Right renal cortex interstitium (tissue), 3 donors: ENCODE measurements at places on chromosomes 2 and 18.

GRCh38 chr18:49185623-49186022, 234.9 kb upstream of the SMAD7 start:
- DNase-seq = no peak

DNA sequence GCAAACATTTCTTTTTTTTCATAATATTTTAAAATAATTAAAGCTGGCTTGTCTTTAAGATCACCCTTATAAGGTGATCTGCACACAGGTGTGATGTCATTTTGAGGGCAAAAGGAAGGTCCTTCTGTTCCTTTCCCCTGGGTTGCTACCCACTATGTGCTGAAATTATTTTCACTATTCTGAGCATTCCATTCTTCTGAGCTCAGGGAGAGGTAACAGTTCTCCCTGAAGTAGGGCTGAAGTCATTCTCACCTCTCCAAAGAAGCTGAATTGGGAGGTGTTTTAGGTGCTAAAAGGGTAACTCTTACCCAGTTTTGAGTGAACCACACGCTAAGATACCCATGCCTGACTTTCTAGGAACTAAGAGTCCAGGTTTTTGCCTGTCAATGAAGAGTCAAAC, 247.6 kb downstream of the SLC4A3 start:
- DNase-seq = no peak

DNA sequence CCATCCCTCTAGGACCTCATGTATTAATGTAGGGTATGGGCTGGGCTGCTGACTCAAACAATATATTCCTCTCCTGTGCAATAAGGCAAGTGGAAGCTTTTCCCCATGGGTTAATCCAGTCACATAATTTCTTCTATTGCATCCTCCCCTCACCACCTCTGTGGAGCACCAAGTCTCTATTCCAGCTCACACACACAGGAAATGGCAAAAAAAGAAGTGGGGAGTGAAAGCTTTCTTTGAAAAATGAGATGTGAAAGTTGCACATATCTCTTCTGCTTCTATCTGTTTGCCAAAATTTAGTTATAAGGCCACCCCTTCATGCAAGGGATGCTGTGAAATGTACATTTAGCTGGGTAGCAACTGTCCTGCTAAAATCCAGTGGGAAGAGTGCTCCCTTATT, 121.3 kb downstream of the CDC42EP3 start:
- no peak for DNase-seq

DNA sequence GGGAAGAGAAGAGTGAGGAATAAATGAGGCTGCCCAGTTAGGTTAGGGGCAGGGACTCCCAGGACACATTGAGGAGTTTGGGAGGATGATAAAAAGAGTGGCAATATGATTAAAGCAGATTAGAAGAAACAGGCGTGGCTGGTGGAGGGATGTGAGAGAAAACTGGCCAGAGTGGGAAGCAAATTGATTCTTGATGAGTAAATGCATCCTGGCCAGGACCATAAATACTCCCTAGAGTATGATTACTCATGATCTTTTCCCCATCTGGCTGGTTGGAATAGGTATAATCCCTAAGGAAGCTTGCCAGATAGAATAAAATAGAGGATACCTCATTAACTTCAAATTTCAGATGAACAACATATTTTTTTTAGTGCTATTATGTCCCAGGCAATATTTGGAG, 21.5 kb upstream of the DAW1 start:
- no peak for DNase-seq

DNA sequence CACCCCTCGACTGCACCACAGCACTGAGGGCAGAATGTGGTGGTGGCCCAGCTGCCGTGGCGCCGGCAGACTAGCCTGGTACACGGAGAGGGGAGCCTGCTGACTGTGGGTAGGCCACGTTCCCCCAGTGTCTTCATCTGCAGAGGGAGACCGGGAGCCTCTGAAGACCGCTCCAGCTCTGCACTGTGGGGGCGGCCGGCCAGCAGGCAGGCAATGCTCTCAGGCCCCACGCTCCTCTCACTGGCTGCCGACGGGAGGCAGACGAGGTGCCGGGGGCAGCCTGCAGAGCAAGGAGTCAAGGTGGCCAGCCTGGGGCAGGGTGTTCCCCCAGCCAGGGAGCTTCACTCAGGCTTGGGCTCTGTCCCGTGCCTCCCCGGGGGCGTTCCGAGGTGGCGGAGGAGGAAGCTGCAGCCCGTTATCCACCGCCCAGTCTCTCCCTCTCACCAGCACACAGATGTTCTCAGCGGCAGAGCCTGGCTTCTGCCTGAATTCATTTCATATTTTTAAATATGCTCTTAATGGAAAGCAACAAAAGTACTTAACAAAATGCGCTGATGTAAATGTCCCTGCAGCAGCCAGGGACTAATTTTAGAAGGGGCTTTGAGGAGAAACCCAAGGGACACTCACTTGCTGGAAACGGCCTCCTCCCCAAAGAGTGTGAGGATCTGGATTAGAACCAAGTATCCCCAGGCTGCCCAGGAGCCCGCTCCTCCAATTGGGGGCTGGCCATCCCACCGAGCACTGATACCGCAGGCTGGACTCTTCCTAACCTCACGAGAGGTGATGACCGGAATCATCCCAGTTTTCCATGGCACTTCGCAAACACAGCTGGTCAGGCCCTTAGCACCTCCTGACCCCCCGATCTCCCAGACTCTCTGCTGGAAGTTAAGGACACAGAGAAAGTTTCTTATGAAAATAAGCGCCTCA, 87.8 kb downstream of the HDAC4 start:
- no peak for DNase-seq

DNA sequence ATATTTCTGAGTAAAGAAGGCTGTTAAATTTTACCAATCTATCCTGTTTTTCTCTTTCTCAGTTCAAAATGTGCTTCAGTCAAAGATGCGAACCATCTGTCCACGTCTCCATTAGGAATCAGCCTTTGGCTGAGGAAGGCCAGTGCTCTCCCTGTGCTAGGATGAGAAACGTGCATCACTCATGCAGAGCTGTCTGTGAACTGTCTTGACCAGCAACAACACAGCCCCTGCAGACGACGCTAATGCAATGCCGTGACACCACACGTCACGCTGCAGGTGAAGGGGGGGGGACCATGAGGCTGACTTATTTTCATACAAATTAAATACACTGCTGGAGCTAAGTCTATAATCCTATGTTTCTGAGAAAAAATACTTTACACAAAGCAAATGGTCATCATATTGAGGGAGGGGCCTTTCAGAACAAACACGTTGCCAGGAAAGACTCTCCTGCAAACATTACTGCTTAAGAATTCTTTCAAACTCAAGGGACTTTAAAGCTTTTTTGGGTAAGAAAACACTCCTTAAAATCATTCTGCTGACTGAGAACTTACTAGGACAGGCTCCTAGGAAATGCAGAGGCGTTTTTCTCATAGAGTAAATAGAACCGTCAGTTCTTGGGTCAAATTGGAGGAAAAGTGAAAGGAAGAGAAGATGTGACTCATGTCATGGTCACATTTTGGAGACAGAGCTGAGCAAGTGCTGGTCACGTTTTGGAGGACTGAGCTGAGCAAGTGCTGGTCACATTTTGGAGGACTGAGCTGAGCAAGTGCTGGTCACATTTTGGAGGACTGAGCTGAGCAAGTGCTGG, 97.0 kb downstream of the MBP start:
- DNase-seq = no peak

- DNase-seq = no peak
These were observed 66.9 kb downstream of the HS1BP3 start for GRCh38 chr2:20584045-20584398.

DNA sequence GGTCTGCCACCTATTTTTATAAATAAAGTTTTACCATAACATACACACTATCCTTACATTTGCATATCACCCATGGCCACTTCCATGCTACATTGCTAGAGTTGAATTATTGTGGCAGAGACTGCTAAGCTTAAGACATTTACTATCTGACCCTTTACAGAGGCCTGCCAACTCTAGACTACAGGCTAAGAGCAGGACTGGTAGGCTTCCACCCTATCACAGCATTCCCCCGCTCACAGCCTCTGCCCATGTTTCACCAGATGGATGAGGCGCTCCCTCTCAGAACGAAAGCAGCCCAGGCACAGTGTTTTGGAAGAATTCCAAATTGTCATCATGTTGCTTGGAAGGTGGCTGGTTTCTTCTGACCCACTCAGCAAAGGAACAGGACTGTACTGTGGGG, 91.7 kb upstream of the SLC35G4 start:
- DNase-seq = no peak

GRCh38 chr2:222074674-222075073, 224.1 kb downstream of the PAX3 start:
- no peak for DNase-seq

- DNase-seq = no peak
These were observed 3.7 kb downstream of the TNFRSF11A start for GRCh38 chr18:62328586-62329525.

- DNase-seq = peak; percentile 52
These were observed 1.1 kb downstream of the CYBRD1 start for GRCh38 chr2:171523088-171524017.

DNA sequence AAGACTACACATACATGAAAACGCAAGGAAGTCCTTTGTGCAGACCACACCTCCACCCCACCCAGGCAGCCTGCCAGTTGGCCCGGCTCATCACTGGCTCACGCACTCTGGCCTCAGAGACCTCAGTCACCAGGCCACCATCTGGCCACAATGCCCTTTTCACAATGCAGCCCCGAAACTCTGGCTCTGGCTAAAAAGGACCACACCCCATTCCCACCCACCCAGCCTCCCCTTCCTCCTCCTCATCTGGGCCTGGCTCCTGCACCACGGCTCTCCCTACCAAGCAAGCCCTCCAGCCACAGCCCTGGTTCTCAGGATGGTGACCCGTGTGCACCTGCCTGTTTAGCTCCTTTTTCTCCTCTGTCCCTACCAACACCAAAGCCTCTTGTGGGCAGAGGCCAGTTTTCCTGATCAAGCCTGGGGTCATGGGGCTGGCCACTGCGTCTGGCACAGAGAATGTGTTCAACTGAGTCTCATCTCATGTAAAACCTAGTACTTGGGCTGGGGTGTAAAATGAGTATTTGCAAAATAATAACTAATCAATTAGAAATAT, 7.4 kb downstream of the HDAC4 start:
- DNase-seq = no peak

DNA sequence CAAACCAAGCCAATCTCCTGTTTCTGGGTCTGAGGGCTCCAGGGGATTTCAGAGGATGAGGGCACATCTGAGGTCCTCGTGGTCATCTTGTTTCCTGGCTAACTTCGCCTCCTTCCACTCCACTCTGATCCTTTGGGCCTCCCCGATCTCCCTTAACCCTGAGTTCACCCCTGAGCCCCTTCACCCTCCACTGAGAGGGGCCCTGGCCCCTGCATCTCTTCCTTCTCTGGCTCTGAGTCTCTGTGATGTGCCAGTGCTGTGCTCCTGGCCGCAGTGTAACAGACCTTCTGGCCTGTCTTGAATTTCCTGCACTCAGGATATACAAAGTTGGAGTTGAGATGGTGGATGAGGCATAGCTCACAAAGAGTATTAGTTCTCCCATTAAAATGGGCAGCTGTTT, 84.7 kb upstream of the BOD1L2 start:
- no peak for DNase-seq

DNA sequence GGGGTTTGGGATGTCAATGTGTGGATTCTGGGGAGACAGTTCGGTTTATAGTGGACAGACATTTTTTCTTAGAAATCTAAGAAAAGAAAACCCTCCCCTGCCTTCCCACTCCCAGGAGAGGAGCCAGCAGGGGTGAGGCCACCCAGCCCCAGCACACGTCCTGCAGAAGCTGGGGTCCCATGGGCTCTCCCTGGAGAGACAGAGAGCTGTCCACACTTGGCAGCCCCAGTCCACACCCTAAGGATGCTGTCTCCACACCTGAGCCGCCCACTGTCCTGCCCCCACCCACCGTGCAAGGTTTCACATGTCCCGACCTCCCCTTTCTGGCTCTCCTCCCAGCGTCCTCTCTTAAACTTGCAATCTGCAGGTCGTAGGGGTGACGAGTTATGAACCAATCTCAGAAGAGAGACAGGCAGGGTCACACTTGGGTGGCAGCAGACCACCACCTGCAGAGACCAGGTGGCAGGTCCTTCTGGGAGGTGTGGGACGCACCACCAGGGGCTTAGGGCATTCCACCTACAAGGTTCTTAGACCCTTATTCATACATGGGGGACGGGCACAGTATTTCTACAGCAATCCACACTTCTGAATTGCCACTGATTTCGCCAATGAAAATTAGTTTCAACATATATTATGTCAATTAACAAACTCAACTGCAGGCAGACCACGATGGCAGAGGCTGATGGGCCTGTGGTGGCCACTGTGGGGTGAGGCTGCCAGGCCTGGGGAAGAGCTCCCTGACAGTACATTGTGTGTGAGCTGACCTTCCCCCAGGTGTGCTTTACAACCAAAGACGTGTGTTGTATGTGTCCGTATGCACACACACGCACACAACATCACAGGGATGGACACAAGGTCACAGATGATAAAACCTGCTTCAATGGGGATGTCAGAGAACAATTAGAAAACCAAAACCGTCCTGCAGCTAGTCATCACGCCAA, 158.5 kb downstream of the TPO start:
- no peak for DNase-seq

DNA sequence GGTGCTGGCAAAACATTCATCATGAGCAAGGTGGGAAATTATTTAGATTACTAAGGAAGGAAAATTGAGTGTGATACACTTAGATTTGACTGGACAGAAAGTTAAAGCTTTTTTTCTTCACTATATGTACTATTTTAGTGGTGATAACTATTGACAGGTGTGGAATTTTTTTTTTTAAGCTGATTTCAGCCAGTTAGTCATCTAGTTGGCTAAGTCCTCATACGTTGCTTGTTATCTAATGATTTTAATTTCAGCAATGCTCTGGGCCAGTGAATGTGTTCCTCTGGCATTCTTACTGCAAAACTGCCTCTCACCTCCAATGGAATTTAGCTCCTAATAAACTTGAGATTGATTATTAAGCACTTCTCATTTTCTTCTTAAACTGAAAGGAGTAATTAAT, 1223.2 kb upstream of the ACVR2A start:
- no peak for DNase-seq

DNA sequence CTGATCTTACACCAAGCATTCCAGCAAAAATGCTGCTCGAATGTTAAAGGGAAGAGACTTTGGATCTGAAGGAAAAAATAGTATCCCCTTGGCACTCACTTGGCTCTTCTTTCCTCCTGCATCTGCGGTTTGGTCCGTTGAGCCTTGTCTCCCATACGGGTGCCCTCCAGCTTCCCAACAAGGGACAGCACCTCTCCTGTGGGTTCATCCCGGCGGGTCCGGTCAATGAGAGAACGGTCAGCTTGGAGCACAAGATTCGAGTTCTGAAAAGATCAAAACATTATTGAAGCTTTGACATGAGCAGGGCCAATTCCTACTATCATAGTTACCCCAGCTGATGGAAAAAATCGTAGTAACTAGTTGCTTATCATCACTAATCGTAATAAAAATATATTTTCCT, 740 bp downstream of the SNRNP200 start:
- DNase-seq = no peak

DNA sequence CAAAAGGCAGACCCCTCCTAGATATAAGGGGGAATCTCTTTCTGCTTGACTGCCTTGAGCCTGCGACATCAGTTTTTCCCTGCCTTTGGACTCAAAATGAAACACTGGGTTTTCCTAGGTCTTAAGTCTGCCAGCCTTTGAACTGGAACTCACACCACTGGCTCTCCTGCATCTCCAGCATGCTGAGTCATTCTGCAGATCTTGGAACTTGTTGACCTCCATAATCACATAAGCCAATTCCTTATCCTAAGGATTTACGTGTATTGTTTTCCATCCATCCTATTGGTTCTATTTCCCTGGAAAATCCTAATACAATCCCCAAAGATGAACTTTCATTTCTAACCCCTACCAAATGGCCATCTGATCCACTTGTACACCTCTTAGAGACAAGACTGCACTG, 88.0 kb downstream of the AFF3 start:
- no peak for DNase-seq
